ENCODE measurements at places on chromosomes 3 and 15.

- no peak for DNase-seq
Observed at GRCh38 chr15:85741021-85741421, 53.7 kb downstream of the KLHL25 start.

DNA sequence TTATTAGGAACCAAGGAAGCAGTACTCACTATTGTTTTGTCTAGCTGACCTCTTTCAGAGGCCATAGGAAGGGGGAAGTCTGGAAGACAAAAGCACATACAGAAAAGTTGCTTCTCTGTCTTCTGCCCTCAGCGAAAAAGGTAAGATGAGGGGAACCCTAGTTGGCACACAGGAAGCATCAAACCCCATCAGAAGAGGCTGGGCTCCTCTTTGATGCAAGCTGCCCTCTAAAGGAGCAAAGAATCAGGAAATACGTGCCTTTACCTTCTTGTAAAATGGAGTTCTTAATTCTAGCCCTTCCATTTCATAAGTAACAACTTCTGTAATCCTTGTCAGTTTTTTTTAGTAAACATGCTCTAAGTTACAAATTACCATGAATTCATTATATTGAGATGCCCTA is 12.5 kb downstream of the SPINK8 start:
- no peak for DNase-seq

DNA sequence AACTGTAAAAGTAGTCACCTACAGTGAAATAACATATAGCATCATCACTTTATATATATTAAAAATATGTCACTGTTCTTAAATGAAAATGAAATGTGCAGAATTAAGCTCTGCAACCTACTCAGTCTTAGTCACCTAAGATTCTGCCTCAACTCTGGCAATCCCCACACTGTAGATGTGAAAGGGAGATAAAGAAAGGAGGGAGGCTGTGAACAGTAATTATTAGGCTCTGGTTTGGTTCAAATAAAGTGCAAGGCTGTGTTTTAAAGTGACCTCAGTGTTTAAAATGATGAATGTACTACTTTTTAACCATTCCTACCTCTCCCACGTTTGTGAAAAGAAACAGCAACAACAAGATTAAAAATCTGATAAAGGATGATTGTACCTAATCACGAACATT is 72.2 kb downstream of the ATP8B4 start:
- DNase-seq: no peak

- no peak for DNase-seq
Observed at GRCh38 chr15:59278120-59278519, 71.5 kb downstream of the LDHAL6B start.

DNA sequence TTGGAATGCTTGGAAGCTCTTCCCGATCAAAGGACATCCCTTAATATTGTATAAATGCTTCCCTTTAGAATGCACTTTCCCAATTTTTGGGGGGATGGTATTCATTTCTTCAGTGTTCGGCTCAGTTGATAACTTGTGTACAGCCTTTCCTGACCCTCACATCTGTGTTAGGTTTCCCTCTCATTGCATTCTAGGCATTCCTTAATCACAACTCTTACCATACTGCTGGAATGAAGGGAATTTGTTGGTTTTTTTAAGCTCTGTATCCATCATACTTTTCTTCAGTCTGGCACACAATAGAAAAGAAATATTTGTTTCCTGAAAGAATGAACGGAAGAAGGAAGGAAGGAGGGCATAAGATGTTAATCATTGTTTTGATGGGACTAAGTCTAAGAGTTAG is 119.5 kb downstream of the CHST2 start:
- DNase-seq: no peak

- DNase-seq: no peak
Observed at GRCh38 chr3:47909607-47910006, 106.6 kb downstream of the MAP4 start.

GRCh38 chr15:98142572-98142971 is 182.1 kb downstream of the ARRDC4 start:
- DNase-seq: no peak

- no peak for DNase-seq
Observed at GRCh38 chr15:69848551-69849231, 249.0 kb downstream of the TLE3 start.

DNA sequence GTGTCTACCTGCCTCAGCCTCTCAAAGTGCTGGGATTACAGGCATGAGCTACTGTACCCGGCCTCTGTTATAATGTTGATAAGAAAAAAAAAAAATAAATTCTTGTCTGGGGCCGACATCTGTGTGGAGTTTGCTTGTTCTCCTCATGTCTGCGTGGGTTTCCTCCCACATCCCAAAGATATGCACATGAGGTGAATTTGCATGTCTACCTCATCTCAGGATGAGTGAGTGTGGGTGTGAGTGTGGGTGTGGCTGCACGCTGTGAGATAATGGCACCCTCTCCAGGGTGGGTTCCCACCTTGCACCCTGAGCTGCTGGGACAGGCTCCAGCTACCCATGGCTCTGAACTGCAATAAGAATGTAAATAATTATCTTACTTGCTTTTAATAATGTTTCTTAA is 25.9 kb upstream of the UACA start:
- no peak for DNase-seq

DNA sequence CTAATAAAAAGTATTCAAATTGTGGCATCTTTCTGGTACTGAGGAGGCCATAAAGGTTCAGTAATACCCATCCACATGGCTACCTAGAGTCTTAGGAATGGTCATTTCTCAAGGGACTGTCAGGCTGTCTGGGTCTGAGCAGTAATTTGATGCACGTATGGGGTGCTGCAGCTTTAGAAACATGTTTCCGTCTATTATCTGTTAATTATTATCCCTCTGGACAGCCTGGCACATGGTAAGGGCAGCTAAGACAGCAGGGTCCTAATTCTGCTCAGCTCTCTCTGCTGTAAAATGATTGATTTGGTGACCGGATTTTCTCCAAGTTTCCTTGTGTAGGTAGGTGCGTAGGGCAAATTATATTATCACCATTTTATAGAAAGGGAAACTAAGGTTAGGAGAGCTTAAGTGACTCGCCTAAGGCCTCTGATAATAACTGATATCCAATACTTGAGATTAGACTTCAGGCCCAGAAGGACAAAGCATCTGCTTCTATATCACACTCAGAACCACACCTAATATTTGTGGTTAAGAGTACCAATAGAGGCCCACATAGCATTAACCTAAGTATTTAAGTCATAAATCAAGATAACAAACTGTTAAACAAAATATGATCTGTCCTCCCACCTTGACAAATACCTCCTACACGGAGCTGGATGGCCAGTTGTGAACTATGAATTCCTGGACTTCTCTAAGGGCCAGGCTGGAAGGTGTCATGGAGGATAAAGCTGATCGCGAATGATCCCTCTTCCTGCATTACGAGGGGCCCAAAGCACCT is 2.9 kb upstream of the RAP2B start:
- no peak for DNase-seq

DNA sequence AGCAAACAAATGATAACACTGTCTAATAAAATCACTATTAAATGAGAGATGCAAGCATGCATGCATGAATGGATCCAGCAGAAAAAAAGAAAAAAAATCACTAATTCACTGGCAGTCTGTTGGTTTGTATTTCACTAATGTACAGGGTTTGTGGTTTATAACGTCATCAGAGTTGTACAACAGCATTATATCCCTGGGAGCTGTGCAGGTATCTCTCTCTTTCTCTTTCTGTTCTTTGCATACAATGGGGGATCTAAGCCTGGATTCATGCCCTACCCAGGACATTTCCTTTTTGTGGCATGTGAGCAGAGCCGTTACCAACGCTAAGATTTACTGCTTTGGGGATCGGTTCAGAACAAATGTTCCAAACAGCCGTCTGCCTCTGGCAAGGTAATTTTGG is 229.5 kb downstream of the SOX2 start:
- no peak for DNase-seq

DNA sequence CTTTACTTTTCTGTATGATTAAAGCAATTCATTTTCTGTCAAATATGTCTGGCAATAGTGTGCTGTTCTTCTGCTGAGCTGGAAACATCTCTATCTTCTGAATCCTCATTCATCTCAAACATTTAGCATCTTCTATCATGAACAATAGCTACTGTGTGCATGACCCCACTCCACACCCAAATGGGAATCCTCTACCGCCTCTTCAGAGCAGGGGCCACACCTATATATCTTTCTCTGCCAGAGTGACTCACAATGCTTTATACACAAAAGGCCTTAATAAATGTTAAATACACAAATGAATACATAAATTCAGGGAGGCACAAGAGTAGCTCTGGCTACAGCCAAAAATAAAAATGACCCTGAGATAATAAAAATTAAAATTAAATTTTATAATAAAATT is 8.0 kb downstream of the ALDH1A2 start:
- DNase-seq: no peak

DNA sequence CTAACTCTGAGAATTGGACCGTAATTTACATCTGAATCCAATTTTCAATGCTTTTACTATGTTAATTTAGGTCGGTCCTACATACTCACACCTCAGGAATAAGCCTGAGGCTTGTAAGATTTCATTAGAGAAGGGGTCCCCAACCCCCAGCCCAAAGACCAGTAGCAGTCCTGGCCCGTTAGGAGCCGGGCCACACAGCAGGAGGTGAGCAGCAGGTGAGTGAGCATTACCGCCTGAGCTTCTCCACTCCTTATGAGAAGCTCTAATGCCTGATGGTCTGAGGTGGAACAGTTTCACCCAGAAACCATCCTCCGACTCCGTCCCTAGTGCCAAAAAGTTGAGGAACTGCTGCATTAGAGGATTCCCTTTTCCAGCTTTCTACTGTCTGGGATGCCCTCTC is 757.3 kb downstream of the SI start:
- DNase-seq: no peak

DNA sequence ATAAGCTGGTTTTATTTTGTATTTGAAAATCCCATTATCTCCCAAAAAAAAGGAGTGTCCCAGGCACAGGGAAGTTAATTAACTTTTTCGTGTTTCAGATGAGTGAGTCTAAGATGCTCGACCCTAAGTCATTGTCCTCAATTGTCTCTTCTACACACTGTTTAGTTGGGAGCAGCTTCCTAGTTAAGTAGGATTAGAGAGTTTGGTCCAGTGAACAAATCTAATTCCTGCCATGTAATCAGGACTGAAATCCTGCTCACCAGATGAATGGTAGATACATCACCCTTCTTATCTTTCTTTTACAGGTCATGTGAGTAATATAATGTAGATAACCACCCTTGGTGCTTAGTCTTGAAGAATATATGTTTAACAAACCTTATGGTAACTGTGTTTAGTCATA is 228.9 kb upstream of the MANF start:
- DNase-seq: no peak

- peak; percentile 27 for DNase-seq
Observed at GRCh38 chr3:52831500-52832301, 1.2 kb upstream of the ITIH4 start.
